ELR (cell line): ENCODE measurements at places on chromosomes 7 and 10.
A peak's percentile ranks its signal among the peaks of the same experiment; 100 is the strongest.

DNA sequence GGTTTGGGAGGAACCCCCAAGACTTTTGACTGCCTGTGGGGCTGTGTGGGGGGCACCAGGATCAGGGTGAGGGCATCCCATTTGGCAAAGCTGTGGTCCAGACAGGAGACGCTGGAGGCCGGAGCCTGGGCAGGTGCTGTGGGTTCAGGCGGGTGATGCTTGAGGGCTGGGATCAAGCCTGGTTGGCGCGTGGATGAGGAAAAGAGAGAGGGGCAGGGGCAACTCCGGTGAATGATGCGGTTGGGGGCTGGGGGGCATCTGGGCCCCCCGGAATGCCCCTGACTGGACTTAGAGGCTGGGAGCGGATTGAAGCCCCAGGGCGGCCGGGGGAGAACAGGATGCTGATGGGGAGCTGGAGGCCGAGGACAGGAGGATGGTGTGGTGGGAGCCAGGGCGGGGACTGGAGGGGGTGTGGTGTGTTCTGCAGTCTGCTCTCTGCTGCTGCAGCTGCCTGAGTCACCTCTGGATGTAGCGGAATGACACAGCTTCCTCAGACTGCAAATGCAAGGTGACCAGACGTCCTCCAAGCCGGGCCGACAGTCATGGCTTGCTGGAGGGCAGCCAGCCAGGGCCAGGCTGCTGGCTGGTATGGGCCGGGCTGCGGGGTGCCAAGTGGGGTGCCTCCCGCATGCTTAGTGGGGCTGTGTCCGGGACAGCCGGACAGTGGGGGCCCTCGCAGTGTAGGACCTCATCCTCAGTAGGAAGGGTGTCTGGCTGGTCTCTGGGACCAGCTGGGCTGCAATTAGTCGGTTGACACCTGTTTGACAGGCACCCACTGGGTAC lies 3.2 kb downstream of the MAFK start:
- peak; percentile 99 for DNase-seq

GRCh38 chr7:158386866-158387545 lies 200.6 kb downstream of the PTPRN2 start:
- DNase-seq = no peak

DNA sequence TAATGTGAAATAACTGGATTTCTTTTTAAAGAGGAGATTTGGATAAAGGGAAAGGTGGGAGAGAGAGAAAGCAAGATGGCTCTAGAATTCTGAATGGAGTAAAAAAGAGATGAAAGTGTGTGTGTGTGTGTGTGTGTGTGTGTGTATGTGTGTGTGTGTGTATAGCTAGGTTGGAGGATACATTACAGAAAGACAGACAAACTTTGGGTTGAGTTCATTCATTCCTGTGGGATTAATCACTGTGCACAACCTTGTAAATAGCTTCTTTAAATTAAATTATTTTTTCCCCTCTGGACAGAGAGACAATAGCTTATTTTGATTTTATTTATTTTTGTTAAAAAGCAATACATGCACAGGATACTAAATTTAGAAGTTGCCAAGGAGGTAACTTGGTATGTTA lies 7.5 kb downstream of the ASB4 start:
- peak; percentile 50 for DNase-seq

- DNase-seq = no peak
Measured at GRCh38 chr10:86169066-86169465, 197.5 kb downstream of the GRID1 start.

GRCh38 chr10:111156754-111157153 lies 79.9 kb downstream of the ADRA2A start:
- no peak for DNase-seq

DNA sequence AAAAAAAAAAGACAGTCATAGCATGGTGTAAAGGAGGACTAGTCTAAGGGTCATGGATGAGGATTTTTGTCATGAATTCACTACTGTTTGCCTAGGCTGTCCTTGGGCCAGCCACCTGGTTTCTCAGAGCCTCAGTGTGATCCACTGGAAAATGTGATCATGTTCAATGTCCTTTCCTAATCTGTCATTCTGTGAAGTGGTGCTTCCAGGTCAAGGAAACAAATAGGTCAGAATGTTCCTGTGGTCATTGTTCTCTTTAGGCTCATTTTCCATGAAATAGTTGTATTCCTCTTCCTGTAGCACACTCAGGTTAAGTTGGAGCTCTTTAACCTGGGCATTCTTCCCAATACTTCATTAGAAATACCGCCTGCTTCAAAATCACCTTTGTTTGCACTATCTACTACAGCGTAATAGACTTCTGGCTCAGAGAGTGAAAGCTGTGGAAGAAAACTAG lies 16.5 kb downstream of the CD36 start:
- DNase-seq = no peak

GRCh38 chr7:143015084-143015483 lies 11.8 kb downstream of the OR9A2 start:
- no peak for DNase-seq

DNA sequence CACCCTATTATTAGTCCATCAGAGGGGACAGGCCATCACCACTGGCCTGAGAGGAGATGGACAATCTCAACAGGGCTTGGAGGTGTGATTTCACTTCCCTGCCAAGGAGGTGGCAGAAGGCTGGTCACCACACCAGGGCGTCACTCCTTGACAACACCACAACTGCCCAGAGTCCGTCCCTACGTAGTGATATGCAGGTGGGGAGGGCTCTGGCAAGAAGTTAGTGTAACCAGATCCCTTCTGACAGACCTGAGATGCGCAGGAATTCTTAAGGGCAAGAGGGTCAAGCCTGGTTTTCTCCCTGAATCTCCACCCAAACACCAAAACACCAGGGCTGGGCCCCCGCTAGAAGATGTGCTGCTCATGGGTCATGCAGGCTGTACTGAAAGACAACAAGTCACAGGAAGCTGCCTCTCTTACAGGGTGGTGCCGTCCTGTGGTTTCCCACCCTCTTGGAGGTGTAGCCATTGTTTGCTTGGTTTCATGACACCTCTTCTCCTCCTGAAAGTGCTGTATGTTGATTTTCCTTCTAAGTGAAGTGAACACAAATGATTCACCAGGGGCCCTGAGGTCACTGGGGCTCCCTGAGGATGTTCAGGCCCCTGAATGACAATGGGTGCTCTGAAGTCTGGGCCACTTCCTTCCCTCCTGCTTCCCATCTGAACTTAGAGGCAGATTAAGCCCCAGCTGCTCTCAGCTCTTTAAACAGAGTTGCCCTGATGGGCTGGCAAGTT lies 27.1 kb downstream of the ATXN7L1 start:
- peak; percentile 71 for DNase-seq

DNA sequence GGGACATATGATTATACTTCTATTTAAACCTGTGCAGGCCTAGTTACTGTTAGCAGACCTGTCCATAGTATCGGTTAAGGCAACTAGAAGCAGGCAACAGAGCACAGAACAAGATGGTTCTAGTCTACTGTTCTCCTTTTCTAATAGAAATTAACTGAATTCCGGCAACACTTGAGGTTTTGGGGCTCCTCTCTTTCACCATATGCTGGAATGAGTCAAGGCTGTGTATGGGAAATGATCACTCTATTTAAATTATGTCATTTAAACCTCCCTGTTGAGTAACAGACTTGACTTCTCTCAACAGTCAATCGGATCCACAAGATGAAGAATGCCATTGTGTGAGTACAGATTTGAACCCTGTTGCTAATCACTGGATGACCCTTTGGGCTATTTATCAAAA lies 6.2 kb upstream of the OTUD1 start:
- peak; percentile 8 for DNase-seq

GRCh38 chr10:103835096-103836050 lies 20.0 kb downstream of the SH3PXD2A start:
- DNase-seq = no peak

- no peak for DNase-seq
Measured at GRCh38 chr7:142799437-142799835, 28.7 kb downstream of the PRSS2 start.

- DNase-seq = no peak
Measured at GRCh38 chr10:130243015-130243414, 106.8 kb downstream of the GLRX3 start.

DNA sequence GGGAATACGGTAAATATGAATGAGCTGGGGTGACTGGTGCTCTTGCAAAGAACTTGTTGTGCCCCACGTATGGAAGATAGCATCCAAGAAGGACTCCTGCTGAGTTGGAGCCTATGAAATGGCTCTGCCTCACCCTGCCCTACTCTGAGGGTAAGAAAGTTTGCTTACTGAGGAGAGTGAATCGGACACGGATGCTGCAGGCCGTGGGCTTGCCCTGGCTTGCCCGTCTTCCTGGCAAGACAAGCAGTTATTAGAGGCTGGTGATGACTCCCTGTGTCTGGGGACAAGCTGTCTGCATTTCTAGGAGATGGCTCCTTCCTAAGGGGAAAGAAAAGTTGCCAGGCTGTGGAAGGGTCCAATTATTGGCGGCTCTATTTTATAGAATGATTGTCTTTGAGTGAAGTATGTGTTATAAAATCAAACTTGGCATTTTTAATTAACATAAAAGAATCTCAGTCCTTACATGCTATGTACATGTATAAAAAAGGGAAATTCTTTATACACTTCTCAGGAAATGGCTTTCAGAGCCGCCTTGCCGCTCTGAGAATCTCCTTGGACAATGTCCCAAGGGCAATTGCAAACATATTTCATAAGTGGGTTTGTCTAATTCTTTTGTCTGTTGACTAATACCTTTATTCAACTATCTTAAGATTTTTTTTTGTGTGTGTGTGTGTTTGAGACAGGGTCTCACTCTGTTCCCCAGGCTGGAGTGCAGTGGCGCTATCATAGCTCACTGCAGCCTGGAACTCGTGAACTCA lies 64.6 kb downstream of the CYP26A1 start:
- no peak for DNase-seq

- no peak for DNase-seq
Measured at GRCh38 chr10:10397906-10398305, 619.8 kb upstream of the CELF2 start.

GRCh38 chr7:133921635-133922182 lies 205.4 kb upstream of the LRGUK start:
- DNase-seq = no peak

GRCh38 chr10:94630017-94630688 lies 53.4 kb upstream of the CYP2C18 start:
- DNase-seq = peak; percentile 55

GRCh38 chr10:93876381-93876780 lies 17.4 kb upstream of the SLC35G1 start:
- peak; percentile 33 for DNase-seq

GRCh38 chr10:129768437-129769355 lies 195.4 kb downstream of the EBF3 start:
- no peak for DNase-seq

GRCh38 chr10:82282782-82283456 lies 407.9 kb downstream of the NRG3 start:
- no peak for DNase-seq

DNA sequence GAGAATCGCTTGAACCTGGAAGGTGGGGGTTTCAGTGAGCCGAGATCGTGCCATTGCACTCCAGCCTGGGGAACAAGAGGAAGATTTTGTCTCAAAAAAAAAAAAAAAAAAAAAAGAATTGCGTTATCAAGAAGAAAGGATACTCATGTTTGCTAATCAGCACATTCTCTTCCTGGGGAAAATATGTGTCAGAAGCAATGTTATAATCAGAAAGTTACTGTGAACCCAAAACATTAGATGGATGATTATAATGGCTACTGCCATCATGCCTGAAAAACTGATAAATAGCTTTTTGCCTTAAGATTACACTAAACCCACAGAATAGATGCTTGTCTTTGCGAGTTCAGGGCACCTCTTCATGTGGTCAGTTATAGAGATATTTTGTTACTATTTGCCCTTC lies 24.3 kb upstream of the GNAI1 start:
- no peak for DNase-seq

DNA sequence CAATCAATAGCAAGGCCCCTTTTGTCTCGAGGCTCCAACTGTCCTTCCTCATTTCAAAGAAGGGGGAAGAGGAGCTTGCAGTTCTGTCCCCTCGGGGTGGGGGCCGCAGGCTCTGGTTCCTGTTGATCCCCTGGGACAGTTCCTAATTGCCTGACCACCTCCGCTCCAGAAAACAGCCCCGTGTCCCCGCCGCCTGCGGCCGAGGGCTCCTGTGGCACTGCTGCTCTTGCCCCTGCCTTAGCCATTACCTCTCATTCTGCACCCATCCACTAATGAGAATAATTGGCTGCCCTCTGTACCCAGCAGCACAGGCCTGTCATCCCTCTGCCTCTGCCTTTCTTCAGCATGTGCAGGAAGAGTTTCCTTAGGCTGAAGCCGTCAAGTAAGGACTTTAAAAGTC lies 668.3 kb upstream of the FOXK1 start:
- no peak for DNase-seq

DNA sequence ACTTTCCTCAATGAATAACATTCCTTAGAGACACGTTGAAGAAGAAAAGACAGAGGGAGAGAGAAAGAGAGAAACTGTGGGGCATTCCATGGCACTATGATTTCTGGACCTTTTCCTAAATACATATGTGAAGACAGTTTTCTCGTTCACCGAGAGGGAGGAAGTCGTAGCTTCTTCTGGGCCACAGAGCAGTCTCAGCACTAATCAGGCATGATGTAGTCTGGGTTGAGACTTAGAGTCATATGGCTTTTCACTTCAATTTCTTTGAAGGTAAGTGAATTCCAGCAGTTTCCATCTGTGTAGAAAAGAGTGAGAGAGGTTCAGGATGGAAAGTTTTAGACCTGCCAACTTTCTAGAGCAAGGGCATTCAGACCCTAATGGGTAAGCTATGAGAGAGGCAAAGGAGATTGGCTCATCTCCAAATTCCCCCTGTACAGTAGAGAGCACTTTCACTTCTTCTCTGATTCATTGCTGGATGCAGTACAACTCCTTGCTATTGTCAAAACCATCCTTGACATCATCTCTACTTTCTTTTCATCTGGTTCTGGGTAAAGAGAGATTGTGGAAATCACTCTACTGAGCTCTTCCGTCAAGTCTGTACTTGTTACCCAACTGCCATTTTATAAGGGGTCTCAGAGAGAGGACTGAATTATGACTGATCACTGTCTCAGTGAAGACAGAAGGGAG lies 31.5 kb upstream of the OR9A4 start:
- DNase-seq = no peak

GRCh38 chr7:66205741-66206090 lies 582 bp downstream of the TPST1 start:
- DNase-seq = peak; percentile 40

GRCh38 chr7:112933598-112933997 lies 143.4 kb upstream of the TMEM168 start:
- DNase-seq = no peak

DNA sequence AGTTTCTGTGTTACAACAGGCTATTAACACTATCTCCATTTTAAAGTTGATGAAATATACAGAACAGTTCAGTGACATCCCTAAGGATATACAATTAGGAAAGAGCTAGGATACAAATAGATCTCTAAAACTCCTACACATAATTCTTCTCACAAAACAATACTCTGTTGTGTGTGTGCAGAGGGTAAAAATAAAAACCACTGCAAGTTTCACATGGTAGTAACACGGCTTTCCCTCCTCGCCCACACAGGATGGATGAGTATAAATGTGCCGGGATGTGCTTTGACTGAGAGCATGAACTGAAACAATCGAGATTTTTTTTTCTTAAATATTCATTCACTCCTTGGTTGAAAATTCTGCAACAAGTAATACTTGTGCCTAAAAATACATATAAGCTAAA lies 131.5 kb upstream of the C1QL3 start:
- no peak for DNase-seq

- peak; percentile 40 for DNase-seq
Measured at GRCh38 chr10:78664929-78665553, 403.7 kb upstream of the ZMIZ1 start.

GRCh38 chr7:68146983-68147382 lies 1150.3 kb downstream of the TYW1 start:
- no peak for DNase-seq

- peak; percentile 49 for DNase-seq
Measured at GRCh38 chr10:72026278-72027111, 61.9 kb downstream of the SPOCK2 start.

- DNase-seq = peak; percentile 91
Measured at GRCh38 chr7:134448356-134449229, 10.3 kb downstream of the AKR1B1 start.

- peak; percentile 48 for DNase-seq
Measured at GRCh38 chr7:77439572-77439971, 23.4 kb upstream of the GSAP start.
